ENCODE measurements at places on chromosomes 2 and 18. TPM values are rescaled to one million over a fixed set of nuclear protein-coding genes. Genes with fewer than 3 reads are reported as not detected.

COLEC11 gene
- total RNA-seq = 0.56 TPM

NIF3L1 gene
- 13.5 TPM for total RNA-seq

MC5R gene
- total RNA-seq = not detected

ALPP gene
- not detected for total RNA-seq

TMEM163 gene
- 0.19 TPM for total RNA-seq

DNA sequence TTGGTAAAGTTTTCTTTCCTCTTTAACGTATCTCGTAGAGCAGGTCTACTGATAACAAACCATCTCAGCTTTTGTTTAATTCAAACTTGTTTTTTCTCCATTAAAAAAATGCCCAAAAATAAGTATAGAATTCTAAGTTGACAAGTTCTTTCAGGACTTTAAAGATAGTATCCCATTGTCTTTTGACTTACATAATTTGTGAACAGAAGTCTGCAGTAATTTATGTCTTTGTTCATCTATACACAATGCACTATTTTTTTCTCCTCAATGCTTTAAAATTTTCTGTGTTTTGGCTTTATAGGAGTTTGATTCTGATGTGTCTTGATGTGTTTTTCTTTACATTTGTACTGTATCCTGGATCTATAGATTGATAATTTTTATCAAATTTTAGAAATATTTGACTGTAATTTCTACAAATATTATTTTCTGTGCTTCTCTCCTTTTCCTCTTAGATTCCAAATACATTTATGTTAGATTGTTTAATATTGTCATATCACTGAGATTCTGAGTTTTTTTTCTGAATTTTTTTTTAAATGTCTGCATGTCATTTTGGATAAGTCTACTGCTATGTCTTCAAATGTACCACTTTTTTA lies 143.3 kb downstream of the FTCDNL1 start:
- no peak overlapping the region for H3K27ac ChIP-seq
- DNase-seq = no peak
- H3K36me3 ChIP-seq = no peaks in the 10 kb centered on the region
- no peak overlapping the region for H3K4me3 ChIP-seq
- H3K4me1 ChIP-seq = no peaks in the 10 kb centered on the region

DNA sequence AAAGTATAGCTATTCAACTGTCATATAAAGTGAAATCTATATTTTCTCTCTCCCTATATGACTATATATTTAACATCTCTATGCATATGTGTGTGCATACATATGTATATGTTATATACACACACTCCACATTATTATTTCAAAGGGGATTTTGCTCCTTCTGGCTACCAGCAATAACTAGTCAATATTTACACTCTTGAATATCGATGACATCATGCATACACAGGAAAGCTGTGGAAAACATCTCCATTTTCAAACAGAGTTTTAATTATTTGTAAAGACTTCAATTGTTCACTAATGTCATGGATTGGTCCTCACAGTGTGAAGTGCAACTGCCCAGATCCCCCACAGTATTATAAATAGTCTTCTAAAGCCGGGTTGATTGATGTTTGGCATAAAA lies 195.9 kb upstream of the TCF4 start:
- H3K36me3 ChIP-seq = no peaks in the 10 kb centered on the region
- no peak for DNase-seq

DNA sequence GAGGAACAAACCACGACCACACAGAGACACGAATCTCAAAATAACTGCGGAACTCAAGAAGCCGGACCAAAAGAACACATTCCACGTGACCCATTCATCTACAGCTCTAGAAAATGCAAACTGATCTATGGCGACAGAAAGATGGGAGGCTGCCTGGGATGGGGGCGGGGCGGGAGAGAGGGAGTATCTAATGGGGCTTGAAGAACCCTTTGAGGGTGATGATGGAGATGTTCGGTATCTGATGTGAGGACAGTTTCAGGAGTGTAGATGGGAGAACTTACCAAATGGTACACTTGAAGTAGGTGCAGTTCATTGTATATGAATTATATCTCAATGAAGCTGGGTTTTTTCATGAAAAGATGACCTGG lies 34.6 kb upstream of the KLF11 start:
- H3K4me1 ChIP-seq = peaks cover 10% of the 10 kb centered on the region
- no peaks in the 10 kb centered on the region for H3K36me3 ChIP-seq
- no peaks in the 10 kb centered on the region for H3K27me3 ChIP-seq
- no peak overlapping the region for H3K27ac ChIP-seq
- H3K4me3 ChIP-seq = no peak overlapping the region

DNA sequence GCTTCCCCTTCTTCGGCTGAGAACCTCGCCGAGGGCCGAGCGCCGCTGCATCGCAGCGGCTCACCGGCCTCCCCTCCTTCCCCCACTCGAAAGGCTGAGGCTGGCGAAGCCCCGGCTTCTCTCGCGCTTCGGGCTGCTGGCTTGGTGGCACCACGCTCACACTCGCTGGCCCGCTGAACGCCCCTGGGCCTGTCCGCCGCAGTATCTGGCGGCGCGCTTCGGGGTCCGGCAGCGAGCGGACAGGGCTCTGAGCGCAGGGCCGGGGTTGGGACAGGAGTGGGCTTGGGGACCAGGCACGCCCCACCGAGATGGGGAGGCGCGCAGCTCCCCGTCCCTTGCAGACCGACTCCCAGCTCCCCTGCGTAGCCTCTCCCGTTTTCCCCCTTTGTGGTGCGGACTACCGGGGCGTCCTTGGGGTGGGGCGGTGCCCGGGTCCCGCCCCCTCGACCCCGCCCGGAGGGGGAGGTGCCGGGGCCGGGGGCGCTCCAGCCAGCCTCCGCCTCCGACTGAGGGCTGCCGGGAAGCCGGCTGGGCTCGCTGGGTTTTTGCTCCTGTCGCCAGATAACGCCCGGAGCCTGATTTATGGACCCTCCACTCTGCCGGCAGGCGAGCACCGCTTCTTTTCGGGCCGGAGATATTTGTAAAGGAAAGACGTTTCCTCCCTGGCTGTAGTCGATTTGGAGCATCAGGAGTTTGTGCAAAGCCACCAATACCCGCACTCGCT lies 3.8 kb downstream of the GBX2 start:
- H3K27ac ChIP-seq = no peak overlapping the region
- no peaks in the 10 kb centered on the region for H3K36me3 ChIP-seq
- peak overlapping the region; percentile 29 for H3K4me3 ChIP-seq
- H3K4me1 ChIP-seq = peaks cover 43% of the 10 kb centered on the region

DNA sequence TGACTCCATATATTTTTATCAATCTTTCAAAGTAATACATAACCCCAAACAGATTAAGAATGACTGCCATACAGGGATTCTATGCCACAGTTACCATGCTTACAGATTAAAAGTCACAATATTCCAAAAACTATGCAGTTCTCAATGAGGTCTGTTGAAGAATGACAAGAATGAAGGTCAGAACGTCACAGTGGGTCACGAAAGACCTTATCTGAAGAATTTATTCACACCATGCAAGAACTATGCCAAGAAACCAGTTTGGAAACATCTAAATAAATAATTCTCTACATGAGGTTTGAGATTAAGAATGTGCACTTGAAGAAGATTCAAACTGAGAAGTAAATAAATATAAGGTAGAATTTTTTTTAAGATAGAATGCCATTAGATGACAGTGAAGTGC lies 253.3 kb downstream of the EXOC6B start:
- no peak overlapping the region for H3K4me3 ChIP-seq
- H3K36me3 ChIP-seq = no peaks in the 10 kb centered on the region
- no peaks in the 10 kb centered on the region for H3K4me1 ChIP-seq
- no peaks in the 10 kb centered on the region for H3K27me3 ChIP-seq

DNA sequence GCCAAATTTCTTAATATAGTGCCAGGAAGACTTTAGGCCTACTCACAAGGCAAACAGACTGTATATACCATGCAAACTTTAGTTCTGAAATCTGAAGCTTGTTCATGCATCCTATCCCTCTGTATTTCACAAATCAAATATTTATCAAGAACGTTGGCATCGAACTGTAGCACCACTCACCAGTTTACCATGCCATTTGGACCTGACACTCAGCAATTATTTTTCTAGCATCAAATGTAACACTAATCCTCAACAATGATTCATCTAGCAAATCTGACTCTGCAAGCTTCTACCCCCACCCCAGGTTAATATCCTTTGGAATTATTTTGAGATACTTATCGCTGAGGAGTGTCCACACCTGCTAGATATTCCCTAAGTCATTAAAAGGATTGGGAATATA lies 1506.6 kb downstream of the LRP1B start:
- DNase-seq = no peak
- no peaks in the 10 kb centered on the region for H3K36me3 ChIP-seq
- H3K27ac ChIP-seq = no peak overlapping the region
- no peaks in the 10 kb centered on the region for H3K27me3 ChIP-seq
- no peaks in the 10 kb centered on the region for H3K4me1 ChIP-seq

DNA sequence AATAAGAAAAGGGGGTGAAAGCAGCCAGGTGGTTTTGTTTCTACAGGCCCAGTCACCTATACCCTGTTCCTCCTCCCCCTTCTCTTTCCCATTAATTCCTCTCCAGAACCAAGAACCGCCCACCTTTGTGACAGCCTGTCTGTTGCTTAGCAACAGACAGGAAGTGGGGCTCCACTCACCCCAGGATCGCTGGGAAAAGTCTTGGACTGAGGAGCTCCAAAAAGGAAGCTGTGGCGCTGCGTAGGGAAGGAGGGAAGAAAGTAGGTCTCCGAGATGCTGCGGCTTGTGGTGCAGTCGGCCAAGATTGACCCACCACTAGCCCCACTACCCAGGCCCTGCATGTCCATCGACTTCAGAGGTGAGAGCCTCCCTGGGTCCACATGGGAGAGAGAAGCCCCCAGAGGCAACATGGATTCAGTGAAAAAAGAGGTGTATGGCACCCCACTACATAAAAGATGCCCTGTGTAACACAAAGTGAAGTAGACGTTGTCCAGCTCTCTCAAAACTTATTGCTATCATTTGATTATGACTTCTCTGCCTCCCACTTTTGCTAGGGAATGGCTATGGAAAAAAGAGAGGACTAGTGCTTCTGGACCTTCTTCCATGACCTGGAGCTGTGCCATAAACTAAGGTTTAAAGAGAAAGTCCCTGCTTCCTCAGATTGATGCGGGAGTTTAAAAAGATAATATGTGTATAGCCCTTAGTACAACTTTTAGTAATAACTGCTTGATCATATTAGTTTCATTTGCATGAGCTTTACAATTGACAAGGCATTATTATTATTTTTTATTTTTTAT lies at the start of gene FER1L5:
Gene FER1L5, plus strand, starts transcription at position 201 of the 797 bp plus-strand sequence. Its CDS starts 73 bp downstream, at position 274.
- no peak within 1 kb of the TSS for H3K27ac ChIP-seq
- no peak for DNase-seq
- no peaks in the 10 kb centered on the region for H3K36me3 ChIP-seq
- H3K4me3 ChIP-seq = no peak within 1 kb of the TSS
- H3K27me3 ChIP-seq = no peaks in the 10 kb centered on the region

DNA sequence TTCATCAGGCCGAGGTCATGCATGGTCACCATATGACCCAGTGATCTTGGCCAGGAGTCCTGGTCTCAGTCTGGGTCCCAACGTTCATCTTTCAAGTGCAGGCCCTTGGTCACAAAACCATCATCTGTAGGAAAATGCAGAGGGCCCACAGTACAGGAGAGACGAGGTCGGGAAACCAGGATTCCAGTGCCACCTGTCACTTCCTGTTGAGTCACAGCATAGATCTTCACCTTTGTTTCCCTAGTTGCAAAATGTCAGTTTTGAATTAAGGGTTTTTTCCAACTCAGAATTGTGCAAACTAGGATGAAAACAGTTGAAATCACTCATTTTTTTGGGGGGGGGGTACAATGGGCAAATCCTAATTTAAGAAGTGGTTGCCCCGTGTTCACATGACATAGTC lies 162.2 kb downstream of the INSIG2 start:
- no peaks in the 10 kb centered on the region for H3K36me3 ChIP-seq
- H3K27ac ChIP-seq = no peak overlapping the region
- no peaks in the 10 kb centered on the region for H3K4me1 ChIP-seq
- DNase-seq = no peak

DNA sequence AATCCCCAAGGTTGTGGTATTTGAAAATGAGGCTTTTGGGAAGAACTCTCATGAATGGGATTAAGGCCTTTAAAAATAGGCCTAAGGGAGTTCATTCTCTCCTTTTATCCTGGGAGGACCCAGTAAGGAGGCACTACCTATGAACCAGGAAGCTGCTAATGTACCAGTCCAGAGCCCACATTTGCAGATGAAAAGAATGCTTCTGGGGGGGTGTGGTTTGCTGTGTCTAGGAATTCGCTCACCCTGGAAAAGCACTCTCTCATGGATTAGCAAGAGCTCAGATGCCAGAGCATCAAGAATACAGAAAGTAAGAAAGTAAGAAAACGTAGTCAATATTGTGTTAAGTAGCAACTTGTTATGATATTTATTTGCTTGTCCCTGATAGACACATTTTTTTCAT lies 785.7 kb upstream of the GYPC start:
- H3K4me1 ChIP-seq = no peaks in the 10 kb centered on the region
- no peak overlapping the region for H3K4me3 ChIP-seq
- no peak overlapping the region for H3K27ac ChIP-seq
- no peak for DNase-seq
